Activated B cell treated with CpG ODN at 0.5 μM for 24 hours (primary cell): ENCODE measurements at places on chromosomes 2 and 18. TPM values are rescaled to one million over a fixed set of nuclear protein-coding genes. Genes with fewer than 3 reads are reported as not detected.

DNA sequence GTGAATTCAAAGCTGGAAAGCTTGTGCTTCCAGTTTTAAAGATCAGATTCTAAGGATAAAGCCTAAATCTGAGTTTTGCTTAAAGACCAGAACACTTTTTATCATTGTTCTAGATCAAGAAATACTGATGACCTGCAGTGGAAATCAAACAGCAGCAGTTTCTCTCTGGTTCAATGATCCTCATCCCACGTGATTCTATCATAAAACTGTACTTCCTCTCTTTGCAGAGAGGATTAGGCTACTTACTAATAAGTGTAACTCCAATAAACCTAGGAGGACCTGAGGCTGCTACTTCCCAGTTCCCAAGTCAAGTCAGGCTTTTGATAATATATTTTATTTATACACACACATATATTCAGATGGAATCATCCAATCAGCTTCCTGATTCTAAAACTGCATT, 81.9 kb downstream of the TCF4 start:
- peak overlapping the region; percentile 69 for H3K27ac ChIP-seq
- no peaks in the 10 kb centered on the region for H3K36me3 ChIP-seq
- peaks cover 57% of the 10 kb centered on the region for H3K4me1 ChIP-seq

GRCh38 chr2:224134003-224134734, 95.1 kb upstream of the SERPINE2 start:
- no peak overlapping the region for H3K27ac ChIP-seq
- H3K36me3 ChIP-seq: no peaks in the 10 kb centered on the region
- no peaks in the 10 kb centered on the region for H3K4me1 ChIP-seq
- no peak overlapping the region for H3K4me3 ChIP-seq
- peaks cover 6% of the 10 kb centered on the region for H3K27me3 ChIP-seq
- no peak for DNase-seq

GRCh38 chr2:128777196-128778035, 458.7 kb upstream of the HS6ST1 start:
- no peak overlapping the region for H3K4me3 ChIP-seq
- no peak overlapping the region for H3K27ac ChIP-seq
- no peak for DNase-seq
- H3K27me3 ChIP-seq: no peaks in the 10 kb centered on the region

SPRED2 gene
- total RNA-seq: 2.5 and 3.1 TPM in 2 replicates

DNA sequence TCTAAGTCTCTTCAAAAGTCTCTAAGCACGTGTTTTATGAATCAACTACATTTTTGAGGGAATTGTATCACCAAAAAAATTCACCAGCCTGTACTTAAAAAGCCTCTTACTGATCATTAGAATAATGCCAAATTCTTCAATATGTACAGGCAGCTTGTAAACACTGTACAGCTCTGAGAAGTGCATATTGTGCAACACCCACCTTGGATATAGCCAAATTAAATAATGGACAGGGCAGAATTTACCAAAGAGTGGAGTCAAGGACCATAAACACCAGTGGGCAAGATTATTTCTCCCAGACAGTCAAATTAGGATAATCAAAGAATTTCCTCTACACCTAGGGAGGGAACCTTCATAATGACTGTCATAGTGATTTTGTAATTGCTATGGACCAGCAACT, 338.2 kb downstream of the NR4A2 start:
- no peak overlapping the region for H3K27ac ChIP-seq
- DNase-seq: no peak
- no peak overlapping the region for H3K4me3 ChIP-seq
- no peaks in the 10 kb centered on the region for H3K27me3 ChIP-seq

- no peaks in the 10 kb centered on the region for H3K27me3 ChIP-seq
- H3K27ac ChIP-seq: no peak overlapping the region
- H3K36me3 ChIP-seq: no peaks in the 10 kb centered on the region
- DNase-seq: no peak
These were observed 207.5 kb downstream of the SEPTIN10 start for GRCh38 chr2:109406301-109406700.

GRCh38 chr2:239538357-239539052, 137.7 kb upstream of the HDAC4 start:
- H3K4me1 ChIP-seq: no peaks in the 10 kb centered on the region
- no peaks in the 10 kb centered on the region for H3K36me3 ChIP-seq
- H3K4me3 ChIP-seq: no peak overlapping the region
- H3K27ac ChIP-seq: no peak overlapping the region
- H3K27me3 ChIP-seq: peaks cover 7% of the 10 kb centered on the region

SLC38A11 gene
- 2.2 and 2.6 TPM in 2 replicates for total RNA-seq

ABCG5 gene
- not detected in 2 replicates for total RNA-seq

DNA sequence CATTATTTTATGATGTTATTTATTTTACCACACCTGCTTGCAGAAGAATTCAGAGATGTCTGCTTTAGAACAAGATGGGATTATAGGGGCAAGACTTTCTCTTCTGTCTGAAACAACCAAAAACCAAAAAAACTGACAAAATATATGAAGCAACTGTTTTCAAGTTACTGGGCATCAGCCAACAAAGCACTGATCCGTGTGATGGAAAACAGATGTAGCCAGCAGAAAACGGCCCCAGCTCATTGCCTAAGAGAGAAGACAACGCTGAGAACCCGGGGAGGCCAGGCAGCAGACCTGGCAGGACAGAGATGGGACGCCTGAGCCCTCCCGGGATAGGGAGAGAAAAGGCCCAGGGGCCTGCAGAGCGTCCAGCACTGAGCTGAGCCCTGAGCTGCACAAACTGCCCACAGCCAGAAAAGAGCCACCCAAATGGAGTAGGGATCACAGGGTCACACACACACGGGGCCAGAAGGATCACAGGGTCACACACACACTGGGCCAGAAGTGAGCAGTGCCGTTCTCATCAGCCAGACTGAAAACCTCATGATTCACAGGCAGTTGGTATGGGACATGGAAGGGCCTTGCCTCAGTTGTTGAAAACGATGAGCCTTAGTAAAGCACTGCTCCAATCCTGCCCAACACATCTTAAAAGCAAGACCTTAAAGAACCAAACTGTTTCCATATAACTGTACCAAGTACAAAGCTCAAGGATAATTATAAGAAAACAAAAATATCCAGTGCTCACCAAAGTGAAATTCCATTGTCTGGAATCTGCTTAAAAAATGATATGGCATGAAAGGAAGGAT, 12.1 kb downstream of the PXDN start:
- no peak overlapping the region for H3K27ac ChIP-seq
- H3K36me3 ChIP-seq: no peaks in the 10 kb centered on the region
- DNase-seq: no peak
- H3K4me1 ChIP-seq: no peaks in the 10 kb centered on the region
- H3K27me3 ChIP-seq: no peaks in the 10 kb centered on the region

DNA sequence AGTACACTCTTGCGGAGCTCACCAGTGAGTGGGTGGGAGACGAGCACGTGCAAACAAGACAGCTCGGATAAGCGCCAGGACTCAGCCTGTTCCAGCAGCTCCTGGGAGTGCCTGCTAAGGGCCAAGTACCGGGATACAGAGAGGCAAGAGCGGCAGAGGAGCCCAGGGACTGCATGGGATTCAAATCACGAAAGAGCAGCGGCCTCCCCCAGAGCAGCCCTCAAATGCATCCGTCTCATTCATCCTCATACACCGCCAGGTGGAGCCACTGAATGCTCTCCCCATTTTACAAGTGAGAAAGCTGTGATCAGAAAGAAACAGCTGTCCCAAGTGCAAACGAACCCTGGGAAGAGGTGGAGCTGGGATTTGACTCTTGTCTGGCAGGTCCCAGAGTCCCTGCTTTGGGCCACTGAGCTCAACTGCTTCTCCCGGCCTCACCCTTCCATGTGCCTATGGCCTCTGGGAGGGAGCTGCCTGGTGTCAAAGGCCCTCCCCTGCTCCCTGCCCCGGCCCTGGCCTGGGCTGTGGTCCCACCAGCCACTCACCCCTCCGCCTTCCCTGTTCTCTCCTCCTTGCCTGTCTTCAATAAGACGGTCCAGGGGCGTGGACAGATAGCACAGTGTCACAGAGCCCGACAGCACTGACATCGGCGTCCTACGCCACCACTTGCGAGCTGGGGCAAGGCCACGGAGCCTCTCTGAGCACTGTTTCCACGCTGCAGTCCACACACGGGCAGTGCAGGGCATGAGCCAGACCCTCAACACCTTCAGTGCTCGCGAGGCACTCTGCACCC, 72.8 kb upstream of the TAF1B start:
- H3K27me3 ChIP-seq: peaks cover 23% of the 10 kb centered on the region
- H3K4me1 ChIP-seq: peaks cover 18% of the 10 kb centered on the region
- H3K36me3 ChIP-seq: no peaks in the 10 kb centered on the region
- DNase-seq: no peak

AMER3 gene
- total RNA-seq: not detected in 2 replicates

FKBP1B gene
- total RNA-seq: 1.4 and 2.3 TPM in 2 replicates

DNA sequence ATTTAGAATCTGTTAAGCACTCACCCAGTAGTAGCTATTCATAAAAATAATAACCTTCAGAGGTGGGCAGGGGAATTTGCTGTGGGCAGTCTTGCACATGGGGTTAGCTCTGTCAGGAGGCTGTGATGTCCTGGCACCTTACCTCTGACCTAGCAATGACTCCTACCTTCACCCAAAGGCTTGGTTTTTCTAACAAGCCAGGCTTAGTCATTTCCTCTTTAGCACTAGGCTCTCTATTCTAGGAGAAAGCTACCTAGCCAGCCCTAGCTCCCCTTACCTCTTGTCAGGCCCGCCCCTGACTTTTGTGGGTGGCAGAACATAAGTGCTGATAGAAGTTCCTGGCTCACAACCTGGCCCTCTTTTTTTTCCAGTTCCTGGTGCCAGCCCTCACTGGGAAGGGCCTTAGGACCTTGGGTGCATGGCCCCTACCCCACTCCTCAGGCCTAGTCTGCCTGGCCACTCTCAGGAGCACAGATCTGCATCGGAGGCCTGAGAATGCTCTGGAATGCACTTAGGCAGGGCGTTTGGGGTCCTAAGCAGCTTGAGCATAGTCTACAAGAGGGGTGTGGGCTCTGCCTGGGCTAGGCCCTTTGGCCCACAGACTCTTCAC, 17.7 kb downstream of the CPLX4 start:
- H3K36me3 ChIP-seq: no peaks in the 10 kb centered on the region
- H3K4me1 ChIP-seq: no peaks in the 10 kb centered on the region
- no peak overlapping the region for H3K4me3 ChIP-seq

- H3K36me3 ChIP-seq: no peaks in the 10 kb centered on the region
- no peak for DNase-seq
- H3K27me3 ChIP-seq: no peaks in the 10 kb centered on the region
- H3K4me3 ChIP-seq: no peak overlapping the region
These were observed 151.6 kb downstream of the CAPN13 start for GRCh38 chr2:30655660-30656059.

GRCh38 chr2:134468164-134468563, 214.3 kb downstream of the MGAT5 start:
- no peaks in the 10 kb centered on the region for H3K27me3 ChIP-seq
- peaks cover 2% of the 10 kb centered on the region for H3K36me3 ChIP-seq
- H3K4me1 ChIP-seq: no peaks in the 10 kb centered on the region
- H3K27ac ChIP-seq: no peak overlapping the region
- no peak overlapping the region for H3K4me3 ChIP-seq
- DNase-seq: no peak

- H3K27ac ChIP-seq: no peak overlapping the region
- H3K4me3 ChIP-seq: no peak overlapping the region
- no peaks in the 10 kb centered on the region for H3K36me3 ChIP-seq
- H3K27me3 ChIP-seq: no peaks in the 10 kb centered on the region
These were observed 183.5 kb upstream of the ZNF521 start for GRCh38 chr18:25535495-25535894.

COBLL1 gene
- total RNA-seq: 182 and 222 TPM in 2 replicates

- no peak overlapping the region for H3K4me3 ChIP-seq
These were observed 172.0 kb upstream of the GALNT5 start for GRCh38 chr2:157085522-157085921.

DNA sequence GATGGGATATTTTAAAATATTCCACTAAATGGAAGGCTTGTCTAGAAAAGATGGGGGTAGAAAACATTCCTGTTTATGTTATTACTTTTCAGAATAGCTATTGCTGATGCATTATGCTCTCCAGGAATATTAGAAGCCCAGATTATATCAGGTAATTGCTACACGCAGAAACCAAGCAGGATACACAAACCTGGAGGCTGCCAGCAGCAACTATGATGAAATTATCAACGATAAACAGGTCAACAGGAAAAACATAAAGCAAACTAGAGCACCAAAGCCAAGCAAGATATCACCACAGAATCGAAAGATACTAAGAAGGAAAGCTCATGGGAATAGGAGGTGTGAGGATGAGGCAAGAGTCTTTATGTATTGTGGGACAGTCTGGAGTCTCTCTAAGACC, 113.2 kb upstream of the SPATS2L start:
- no peak overlapping the region for H3K4me3 ChIP-seq
- DNase-seq: no peak
- no peaks in the 10 kb centered on the region for H3K4me1 ChIP-seq
- H3K27ac ChIP-seq: no peak overlapping the region
- H3K36me3 ChIP-seq: no peaks in the 10 kb centered on the region

DNA sequence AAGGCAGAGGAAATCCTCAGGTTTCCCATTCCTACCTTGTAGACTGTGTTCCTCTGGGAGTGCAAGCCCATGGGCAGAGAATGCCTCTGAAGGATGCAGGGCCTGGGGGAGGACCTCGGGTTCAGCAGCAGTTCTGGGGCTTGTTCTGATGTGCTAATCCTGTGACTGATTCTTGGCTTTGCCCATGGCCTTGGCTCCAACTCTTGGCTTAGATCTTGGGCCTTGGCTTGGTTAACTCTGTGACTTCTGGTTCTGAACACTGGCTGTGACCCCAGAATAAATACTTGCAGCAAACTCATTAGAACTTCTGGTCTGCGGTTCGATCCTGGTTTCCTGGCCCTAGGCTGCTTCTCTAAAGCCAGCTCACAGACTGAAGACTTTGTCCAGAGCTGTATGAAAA, 366.9 kb upstream of the ZEB2 start:
- H3K27me3 ChIP-seq: no peaks in the 10 kb centered on the region
- no peak overlapping the region for H3K27ac ChIP-seq
- H3K4me3 ChIP-seq: no peak overlapping the region
- H3K36me3 ChIP-seq: no peaks in the 10 kb centered on the region

- peaks cover 7% of the 10 kb centered on the region for H3K4me1 ChIP-seq
- DNase-seq: no peak
- H3K4me3 ChIP-seq: no peak overlapping the region
- peaks cover 3% of the 10 kb centered on the region for H3K27me3 ChIP-seq
These were observed 218.4 kb downstream of the PDE1A start for GRCh38 chr2:182208421-182208820.

GRCh38 chr2:164620457-164620856, 825 bp downstream of the GRB14 start:
- no peaks in the 10 kb centered on the region for H3K36me3 ChIP-seq
- H3K27me3 ChIP-seq: peaks cover 38% of the 10 kb centered on the region
- peaks cover 6% of the 10 kb centered on the region for H3K4me1 ChIP-seq
- no peak for DNase-seq
- peak overlapping the region; percentile 56 for H3K4me3 ChIP-seq
